ENCODE measurements at places on chromosomes 5 and 9.

DNA sequence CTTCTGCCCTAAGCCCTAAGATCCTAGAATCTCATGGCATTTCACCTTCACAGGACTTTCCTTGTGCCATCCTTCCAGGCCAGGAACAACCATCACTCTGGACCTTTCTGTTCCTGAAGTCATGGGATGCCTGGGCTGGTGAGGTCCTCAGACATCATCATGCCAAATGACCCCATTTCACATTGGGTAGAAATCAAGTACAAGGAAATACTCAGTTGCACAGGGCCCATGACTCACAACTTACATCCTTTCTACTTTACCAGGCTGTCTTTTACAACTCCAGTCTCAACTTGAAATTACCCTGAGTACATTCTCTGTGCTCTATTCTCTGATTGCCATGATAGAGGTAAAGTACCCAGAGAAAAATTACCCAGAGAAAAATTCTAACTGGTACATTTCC lies 167.1 kb downstream of the PIK3R1 start:
- no peak for DNase-seq

DNA sequence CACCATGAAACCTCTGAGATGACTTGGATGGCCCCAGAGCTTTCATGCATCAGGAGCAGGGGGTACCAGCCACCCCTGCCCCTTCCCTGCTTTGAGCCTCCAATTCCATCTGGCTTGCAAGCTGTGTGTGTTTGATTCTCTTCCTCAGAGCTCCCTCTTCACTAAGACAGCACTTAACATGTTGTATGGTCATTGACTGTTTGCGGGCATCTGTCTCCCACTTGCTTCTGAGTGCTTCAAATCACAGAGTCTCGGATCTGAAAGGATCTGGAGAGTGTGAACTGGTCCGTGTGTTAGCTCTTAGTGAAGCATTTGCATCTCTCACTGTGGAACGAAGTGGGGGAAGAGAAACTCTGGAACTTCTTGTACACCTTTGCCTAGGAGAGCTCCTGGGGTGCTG lies 7.1 kb upstream of the CPLX2 start:
- DNase-seq = no peak

GRCh38 chr5:92494508-92494907 lies 1086.5 kb downstream of the NR2F1-AS1 start:
- no peak for DNase-seq

GRCh38 chr9:14830057-14830456 lies 80.2 kb downstream of the FREM1 start:
- DNase-seq = no peak

GRCh38 chr9:8338767-8339510 lies 539.4 kb upstream of the DMAC1 start:
- no peak for DNase-seq

DNA sequence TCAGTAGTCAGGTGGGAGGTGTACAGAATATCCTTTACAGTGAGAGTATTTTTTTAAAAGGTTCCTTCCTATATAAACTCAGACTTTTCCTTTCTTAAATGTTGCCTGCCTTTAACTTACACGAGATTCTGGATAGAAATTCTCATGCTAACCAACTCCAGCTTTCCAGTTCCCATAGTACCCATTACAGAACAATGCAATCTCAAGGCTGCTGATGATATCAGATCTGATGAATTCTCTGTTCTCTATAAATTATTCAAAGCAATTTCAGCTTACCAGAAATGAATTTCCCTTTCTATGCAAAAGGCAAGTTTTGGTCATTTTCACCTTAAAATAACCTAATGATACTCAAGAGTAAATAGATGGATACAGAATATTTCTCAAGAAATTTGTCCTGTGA lies 90.3 kb downstream of the NUDT12 start:
- no peak for DNase-seq

- DNase-seq = no peak
Observed at GRCh38 chr9:114677418-114677817, 4.6 kb downstream of the TEX48 start.

DNA sequence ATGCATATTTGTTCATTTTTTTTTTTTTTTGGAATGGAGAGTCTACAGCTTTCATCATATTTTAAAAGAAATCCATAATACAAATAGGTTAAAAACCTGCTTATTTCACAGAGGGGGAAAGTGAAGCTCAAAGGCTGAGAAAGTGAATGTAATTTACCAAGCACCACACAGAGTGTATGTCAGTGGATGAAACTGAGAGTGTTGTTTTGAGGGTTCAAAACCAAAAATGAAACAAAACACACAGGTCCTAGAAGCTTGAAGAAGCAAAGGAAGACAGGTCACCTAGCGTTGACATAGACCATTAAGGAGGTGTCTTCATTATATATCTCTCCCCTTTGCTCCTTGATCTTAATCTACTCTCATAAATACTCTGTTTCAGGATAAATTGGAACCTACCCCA lies 7.5 kb downstream of the NMUR2 start:
- DNase-seq = no peak
